ENCODE measurements at places on chromosomes 6 and 20.

GRCh38 chr6:39754514-39755115 is 29.4 kb upstream of the KIF6 start:
- no peak for DNase-seq

- no peak for DNase-seq
Measured at GRCh38 chr6:13762611-13763441, 51.2 kb upstream of the RANBP9 start.

- no peak for DNase-seq
Measured at GRCh38 chr6:33813246-33813904, 9.6 kb upstream of the MLN start.

DNA sequence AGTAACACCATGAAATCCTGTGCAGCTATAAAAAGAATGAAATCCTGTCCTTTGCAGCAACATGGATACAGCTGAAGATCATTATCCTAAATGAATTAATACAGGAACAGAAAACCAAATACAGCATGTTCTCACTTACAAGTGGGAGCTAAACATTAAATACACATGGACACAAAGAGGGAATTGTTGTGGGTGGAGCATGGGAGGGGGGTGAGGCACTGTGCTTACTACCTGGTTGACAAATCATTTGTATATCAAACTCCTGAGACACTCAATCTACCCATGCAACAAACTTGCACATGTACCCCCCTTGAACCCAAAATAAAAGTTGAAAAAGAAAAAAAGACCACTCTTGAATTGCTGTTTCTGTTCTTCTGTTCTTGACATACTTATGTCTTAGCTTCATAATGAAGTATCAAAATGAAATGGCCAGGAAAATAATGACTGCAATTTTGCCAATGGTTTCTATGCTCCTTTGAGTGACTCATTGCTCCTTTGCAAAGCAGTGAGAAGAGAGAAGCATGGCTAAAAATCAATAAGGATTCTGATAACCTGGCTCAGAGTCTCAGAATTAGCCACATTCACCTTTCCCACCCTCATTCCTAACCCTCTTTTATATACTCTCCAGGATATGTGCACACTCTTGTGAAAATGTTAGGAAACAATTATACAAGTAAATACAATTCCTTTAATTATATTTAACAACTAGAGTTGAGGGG is 71.0 kb downstream of the CYP39A1 start:
- no peak for DNase-seq

DNA sequence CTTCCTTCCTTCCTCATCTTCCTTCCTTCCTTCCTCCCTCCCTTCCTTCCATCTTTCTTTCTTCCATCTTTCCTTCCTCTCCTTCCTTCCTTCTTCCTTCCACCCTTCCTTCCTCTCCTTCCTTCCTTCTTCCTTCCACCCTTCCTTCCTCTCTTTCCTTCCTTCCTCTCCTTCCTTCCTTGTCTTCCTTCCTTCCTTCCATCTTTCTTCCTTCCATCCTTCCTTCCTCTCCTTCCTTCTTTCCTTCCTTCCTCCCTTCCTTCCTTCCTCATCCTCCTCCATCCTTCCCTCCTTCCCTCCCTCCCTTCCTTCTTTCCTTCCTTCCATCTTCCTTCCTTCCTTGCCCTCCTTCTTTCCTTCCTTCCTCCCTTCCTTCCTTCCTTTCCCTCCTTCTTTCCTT is 361.4 kb upstream of the TSHZ2 start:
- no peak for DNase-seq

DNA sequence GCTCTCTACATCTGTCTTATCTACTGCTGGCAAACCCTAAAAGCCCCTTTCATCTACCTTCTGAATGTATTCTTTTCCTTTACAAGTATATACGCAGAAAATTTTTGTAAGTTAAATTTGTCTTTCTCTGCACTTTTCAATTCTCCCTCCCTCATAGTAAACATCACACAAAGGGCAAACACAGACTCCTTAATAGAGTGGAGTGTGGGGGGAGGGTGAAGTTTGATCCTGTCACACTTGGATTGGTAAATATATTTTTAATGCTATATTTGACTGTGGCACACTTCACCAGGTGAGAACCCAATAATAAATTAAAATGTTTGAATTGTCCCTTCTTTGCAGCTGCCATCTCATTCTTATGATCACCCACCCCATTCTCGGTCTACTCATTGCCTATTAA is 33.2 kb upstream of the PAQR8 start:
- DNase-seq, result peak; percentile 15

GRCh38 chr6:139988685-139989084 is 614.2 kb upstream of the CITED2 start:
- DNase-seq, result no peak

- peak; percentile 33 for DNase-seq
Measured at GRCh38 chr6:156687789-156688619, 89.2 kb upstream of the ARID1B start.

DNA sequence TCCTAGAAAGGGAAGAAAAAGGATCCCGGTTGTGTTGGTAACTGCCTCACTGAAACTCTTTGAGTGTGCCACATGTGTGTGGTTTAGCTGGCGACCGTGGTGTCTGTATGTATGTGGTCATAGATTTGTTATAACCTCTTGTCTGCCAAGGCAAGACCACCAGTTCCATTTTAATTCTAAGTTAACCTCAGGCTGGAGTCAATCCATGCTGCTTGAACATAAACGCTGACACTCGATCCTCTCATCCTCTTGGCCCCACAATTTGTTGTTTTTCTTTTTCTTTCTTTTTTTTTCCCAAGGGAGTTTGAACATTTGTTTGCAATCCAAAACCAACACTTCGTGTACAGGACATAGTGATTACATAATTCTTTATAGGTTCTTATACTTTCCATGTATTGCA is 318.9 kb upstream of the JAG1 start:
- DNase-seq, result no peak

DNA sequence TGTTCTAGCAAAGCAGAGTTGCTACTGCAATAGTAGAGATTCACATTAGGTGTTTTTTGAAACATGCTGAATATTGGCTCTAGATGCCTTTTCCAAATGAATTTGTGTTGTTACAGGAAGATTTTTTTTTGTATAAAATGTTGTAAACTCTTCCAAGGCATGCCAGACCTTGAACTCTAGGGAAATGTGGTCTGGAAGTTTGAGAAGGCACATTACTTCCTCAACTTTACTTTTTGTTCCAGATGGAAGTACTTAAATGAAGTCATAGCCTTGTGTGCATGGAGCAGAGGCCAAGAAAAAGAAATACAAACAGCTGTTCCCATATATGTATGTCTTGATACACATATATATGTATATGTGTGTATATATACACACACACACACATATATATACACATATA is 585.7 kb upstream of the MARCKS start:
- DNase-seq, result no peak

DNA sequence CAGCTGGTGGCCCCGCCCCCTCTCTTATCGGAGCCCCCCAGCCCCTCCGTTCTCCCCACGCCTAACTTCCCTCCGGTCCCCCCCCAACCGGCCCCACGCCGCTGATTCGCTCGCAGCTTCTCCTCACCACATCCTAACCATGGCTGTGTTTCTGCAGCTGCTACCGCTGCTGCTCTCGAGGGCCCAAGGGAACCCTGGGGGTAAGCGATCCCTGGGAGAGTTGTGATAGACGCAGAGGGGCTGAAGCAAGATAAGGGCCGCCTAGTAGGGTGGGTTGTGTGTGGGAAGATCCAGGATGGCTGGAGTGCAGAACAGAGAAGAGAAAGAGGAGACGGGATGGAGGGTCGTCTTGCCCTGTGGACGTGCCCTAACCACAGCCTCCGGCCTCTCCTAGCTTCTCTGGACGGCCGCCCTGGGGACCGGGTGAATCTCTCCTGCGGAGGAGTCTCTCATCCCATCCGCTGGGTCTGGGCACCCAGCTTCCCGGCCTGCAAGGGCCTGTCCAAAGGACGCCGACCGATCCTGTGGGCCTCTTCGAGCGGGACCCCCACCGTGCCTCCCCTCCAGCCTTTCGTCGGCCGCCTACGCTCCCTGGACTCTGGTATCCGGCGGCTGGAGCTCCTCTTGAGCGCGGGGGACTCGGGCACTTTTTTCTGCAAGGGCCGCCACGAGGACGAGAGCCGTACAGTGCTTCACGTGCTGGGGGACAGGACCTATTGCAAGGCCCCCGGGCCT is at the start of gene MPIG6B:
Gene MPIG6B, plus strand, starts transcription at position 129 of the 735 bp plus-strand sequence. Its CDS starts 11 bp downstream, at position 140.
- DNase-seq, result peak; percentile 71

DNA sequence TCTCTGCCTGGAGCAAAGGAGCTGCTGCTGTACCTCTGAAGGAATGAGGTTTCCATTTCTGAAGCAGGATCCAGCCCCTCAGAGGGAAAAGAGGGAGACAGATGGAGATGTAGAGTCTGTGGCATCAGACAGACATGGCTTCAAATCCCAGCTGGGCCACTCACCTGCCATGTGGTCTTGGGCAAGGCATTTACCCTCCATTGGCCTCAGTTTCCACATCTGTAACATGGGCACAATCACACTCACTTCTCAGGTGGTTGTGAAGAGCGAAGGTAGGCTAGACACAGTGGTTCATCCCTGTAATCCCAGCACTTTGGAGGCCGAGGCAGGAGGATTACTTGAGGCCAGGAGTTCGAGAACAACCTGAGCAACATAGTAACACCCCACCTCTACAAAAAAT is 32.4 kb upstream of the CCDC167 start:
- DNase-seq, result no peak

DNA sequence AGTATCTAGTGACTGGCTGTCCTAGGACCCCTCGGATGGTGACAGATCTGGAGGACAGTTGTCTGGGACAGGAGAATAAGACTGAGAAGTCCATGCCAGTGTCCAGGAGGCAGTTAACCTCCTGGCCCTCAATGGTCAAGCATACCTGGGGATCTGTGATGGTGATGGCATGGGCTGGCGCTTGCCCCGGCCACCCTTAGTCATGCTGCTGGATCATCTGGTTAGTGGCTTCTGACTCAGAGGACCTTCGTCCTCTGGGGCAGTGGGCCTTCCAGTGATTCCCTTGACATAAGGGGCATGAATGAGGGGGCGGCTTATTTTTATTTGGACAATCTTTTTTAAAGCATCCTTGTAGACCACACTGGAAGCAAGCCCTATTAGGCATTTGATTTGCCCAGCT is 24.0 kb upstream of the SF3B5 start:
- DNase-seq, result no peak

DNA sequence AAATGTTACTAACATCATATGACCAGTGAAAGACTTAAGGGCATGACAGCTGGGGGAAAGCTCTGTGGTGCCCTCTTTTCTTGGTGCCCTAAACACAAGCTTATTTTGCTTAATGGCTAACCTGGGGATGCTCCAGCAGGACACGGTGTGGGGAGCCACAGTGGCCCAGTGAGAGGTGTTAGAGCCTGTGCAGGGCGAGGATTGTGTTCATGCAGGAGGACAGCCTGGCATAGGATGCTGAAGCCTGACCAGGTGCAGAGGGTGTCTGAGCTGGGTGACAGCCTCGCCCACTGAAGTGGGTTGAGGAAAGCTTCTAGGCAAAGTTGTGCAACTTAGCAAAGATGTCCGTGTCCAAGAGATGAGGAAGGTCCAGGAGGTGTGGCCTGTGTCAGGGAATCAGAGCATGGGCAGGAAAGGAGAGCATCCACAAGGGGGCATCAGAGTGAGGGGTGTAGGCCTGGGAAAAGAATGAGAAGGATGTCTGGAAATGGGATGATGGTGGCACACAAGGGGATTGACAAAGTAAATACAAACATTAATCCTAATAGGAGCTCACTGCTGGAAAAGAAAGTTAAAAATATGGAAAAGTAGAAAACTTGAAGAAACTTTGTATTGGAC is 33.9 kb downstream of the SLC17A4 start:
- DNase-seq, result peak; percentile 27

DNA sequence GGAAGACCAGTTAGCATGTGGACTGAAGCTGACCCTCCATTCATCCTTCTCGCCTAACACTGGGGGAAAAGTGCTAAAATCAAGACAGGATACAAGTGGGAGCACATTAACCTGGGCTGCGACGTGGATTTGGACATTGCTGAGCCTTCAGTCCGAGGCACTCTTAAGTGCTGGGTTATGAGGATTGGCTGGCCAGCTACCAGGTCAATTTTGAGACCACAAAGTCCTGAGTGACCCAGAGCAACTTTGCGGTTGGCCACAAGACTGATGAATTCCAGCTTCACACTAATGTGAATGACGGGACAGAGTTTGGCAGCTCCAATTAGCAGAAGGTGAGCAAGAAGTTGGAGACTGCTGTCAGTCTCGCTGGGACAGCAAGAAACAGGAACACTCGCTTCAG is 20.7 kb downstream of the FUCA2 start:
- DNase-seq, result no peak

- no peak for DNase-seq
Measured at GRCh38 chr6:159908535-159908934, 17.7 kb downstream of the MAS1 start.

GRCh38 chr6:147837540-147837939 is 329.1 kb downstream of the SAMD5 start:
- DNase-seq, result no peak

GRCh38 chr6:127053032-127053874 is 65.2 kb upstream of the RSPO3 start:
- DNase-seq, result no peak

DNA sequence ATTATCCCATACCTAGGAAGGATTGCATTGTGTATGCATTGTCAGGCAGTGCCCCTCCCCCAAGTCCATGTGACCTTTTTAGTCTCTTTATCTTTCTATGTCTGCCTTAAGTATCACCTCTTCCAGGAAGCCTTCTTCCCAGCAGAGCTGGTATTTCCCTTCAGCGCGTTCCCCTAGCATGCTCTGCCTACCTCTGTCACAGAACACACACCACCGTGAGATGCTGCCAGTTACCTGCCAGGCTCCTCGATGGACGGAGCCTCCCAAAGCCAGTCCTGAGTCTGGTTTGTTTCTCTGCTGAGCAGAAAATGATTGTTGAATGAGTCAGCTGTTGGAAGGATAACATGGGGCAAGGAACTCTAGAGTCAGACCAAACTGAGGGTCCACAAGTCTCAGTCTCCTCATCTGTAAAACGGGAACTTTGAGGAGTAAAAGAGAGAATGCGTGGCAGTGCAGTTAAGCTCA is 11.3 kb upstream of the ZNF335 start:
- DNase-seq, result no peak

GRCh38 chr6:109318328-109318876 is 63.9 kb downstream of the CD164 start:
- DNase-seq, result peak; percentile 51

DNA sequence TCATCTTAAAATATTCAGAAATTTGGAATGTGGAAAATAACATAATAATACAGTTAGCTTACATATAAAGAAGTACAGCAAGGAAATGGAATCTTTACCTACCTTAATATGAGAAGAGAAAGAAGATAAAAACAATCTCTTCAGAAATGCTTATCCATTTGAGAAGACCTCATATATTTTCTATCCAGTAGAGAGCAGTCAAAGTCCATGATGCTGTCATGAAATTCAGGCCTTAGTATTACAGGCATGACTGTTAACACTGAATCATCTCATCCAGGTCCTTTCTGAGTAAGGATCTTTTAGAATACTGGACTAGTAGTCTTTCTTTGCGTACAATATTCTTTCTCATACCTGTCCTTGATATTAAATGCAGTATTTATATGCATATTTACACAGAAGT is 713.4 kb downstream of the CD109 start:
- DNase-seq, result no peak
